ENCODE measurements at places on chromosomes 13 and 19.
A peak's percentile ranks its signal among the peaks of the same experiment; 100 is the strongest.

DNA sequence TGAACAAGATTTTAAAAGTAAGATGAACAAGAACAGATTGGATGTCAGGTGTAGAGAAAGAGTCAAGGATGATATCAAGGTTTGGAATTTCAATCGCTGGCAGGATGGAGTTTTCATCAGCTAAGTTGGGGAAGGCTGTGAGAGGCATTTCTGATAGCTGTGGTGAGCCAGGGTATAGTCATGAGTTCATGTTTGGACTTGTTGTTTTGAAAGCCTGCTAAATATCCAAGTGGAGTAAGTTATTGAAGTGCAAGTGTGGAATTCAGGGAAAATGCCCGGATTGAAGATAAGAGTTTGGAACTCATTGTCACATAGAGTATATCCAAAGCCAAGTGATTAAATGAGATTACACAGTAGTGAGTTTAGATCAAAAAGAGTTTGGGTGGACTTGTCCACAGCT lies 11.0 kb upstream of the EPSTI1 start:
- DNase-seq = no peak

DNA sequence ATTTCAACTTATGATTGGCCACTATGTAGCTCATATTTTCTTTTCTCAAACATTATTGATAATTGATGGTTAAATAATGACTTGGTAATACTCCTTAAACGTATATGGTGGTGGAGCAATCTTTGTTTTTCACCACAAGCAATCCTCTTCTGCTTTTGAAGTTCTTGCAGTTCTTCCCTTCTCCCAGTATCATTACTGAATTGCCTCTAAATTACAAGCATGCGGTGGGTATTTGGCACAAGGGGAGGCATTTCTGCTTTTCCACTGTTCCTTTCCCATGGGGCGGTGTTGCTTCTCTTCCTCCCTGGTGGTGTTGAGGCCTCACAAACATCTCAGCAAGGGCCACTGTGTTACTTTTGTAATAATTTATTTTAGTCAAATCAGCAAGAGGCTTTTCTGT lies 234.4 kb upstream of the RXFP2 start:
- DNase-seq = no peak

DNA sequence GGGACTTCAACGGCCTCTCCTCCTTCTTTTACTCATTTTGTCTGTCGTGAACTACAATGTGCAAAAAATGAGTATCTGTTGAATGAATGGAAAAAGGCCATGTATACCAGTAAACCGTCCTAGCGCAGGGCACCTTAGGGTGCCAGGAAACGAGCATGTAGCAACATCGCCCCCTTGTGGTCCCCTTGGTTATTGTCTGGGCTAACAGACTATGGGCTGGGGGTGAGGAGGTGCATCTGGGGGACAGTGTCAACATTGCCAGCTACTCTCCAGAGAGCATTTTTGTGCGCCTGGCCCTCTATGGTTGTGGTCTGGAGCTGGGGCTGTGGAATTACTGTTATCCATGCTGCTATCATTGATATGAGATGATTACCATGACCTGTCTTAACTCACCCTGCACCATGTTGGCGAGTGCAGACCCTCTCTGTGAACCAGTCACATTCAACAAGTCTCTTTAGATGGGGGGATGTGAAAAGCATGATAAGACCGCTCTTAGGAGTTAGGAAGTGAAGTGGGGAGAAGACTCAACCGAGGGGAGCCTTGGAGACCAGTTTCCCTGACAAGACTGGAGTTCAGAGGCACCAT lies 22.8 kb upstream of the SIGLEC11 start:
- DNase-seq = peak; percentile 6

DNA sequence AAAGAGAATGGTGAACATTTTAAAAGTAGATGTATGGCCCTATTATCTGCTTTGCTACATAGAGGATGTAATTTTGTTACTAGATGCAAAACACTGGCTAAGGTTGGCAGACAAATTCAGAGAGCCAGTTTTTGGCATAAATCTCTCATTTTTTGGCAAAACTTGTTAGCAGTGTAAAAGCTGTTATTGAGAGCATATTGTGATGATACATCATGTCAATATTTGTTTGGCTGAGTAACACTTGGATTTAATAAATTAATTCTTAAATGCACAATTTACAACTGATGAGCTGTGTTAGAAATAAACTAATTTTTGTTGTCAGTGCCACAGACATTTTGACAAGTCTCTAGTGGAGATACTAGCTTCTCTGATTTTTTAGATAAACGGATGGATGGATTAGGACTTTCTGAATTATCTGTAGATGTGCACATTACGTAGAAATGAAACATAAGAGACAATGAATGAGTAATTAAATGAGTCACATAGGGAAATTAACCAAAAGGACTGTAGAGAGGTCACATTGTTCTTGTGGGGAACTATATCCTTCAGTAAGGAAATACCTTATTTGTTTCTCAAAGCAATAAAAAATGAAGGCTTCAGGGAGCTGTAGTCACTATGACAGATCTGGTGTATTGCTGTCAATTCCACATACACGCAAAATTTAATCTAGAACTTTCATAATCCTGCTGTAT lies 17.4 kb downstream of the UFM1 start:
- no peak for DNase-seq

DNA sequence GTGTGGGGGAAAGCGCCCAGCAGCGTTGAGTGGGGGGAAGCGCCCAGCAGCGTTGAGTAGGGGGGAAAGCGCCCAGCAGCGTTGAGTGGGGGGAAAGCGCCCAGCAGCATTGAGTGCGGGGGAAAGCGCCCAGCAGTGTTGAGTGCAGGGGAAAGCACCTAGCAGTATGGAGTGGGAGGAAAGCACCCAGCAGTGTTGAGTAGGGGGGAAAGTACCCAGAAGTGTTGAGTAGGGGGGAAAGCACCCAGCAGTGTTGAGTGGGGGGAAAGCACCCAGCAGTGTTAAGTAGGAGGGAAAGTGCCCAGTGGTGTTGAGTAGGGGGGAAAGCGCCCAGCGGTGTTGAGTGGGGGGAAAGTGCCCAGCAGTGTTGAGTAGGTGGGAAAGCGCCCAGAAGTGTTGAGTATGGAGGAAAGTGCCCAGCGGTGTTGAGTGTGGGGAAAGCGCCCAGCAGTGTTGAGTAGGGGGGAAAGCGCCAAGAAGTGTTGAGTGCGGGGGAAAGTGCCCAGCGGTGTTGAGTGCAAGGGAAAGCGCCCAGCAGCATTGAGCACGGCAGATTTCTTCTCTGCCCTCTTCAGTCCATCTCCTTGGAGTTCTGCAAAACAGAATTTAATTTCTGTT lies 138.4 kb downstream of the ATP11A start:
- DNase-seq = no peak

DNA sequence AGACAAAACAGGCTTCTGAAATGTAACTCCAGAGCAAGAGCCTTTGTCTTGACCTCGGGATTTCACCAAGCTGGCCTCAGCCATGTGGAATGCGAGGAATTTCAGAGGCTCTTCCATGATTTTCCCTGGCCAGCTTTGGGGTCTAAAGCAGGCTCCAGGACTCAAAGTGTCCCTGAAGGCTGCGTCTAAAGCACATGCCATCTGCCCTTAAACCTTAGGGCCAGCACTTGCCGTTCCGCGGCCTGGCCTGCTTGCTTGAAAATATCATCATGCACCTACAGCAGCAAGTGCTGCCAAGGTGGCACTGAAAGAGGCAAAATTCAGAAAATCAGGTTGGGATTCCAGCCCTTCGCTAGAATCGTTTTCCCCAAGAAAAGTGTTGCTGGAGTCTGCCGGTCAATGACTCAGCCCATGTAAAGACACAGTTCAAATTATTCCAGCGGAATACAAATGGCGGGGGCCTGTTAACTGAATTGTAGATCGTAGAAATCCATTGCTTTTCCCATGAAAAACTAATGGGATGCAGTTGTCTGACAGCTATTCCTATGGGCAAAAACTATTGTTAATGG lies 105.7 kb upstream of the RAP2A start:
- DNase-seq = no peak

- DNase-seq = no peak
Measured at GRCh38 chr19:4896372-4896771, 6.3 kb downstream of the ARRDC5 start.

- DNase-seq = no peak
Measured at GRCh38 chr19:27805848-27806247, 1407.1 kb downstream of the UQCRFS1 start.

DNA sequence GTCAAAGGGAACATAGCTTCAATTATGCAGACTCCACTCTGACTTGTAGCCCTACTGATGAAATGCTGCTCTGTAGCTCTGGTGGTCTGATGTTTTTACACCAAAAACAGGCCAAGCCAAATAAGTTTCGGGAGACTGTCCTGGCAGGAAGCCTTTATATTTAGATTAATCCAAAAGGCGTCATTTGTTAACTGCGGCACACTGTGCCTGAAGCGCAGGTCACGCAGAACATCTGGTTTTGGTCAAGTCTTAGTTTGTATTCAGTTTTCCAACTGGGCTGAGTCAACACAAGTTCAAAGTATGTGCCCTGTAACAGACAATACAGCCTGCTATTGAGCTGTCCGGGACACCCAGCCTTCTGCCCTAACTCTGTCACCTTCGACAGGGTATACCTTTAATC lies 154.6 kb upstream of the IPO5 start:
- no peak for DNase-seq

DNA sequence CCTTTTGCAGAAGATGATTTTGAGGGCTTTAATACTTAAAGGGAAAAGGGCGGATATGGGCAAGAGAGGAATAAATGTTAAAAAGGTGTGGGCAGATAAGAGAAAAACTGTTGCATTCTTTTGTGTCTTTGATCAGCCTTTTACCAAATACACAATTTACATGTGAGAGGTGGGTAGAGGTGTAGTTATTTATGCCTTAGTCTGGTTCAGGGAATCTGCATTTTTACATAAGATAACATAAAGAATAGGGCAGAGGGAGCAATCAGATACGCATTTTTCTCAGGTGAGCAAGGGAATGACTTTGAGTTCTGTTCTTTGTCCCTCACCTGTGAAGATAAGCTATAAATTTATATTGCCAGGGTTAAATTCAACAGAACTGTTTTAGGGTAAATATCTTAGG lies 708.4 kb upstream of the SLITRK1 start:
- no peak for DNase-seq

GRCh38 chr19:13961826-13962698 lies 9.8 kb downstream of the DCAF15 start:
- no peak for DNase-seq

DNA sequence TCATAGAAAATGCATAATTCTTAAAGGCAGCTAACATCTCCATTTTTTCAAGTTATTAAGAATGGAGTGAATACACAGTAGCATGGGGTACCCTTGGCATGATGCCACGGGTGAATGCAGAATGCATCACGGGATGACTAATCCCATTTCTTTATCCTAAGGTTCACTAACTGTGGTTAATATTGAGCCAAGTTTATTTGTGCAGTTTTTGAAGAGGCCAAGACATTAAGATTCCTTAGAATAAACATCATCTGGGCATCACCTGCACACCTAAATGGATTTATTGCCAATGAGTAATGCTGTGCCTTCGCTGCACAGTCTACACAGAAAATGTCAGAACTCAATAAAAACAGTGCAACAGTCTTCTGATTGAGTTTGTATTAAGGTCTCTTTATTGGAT lies 333.1 kb downstream of the GPC6 start:
- DNase-seq = peak; percentile 99

DNA sequence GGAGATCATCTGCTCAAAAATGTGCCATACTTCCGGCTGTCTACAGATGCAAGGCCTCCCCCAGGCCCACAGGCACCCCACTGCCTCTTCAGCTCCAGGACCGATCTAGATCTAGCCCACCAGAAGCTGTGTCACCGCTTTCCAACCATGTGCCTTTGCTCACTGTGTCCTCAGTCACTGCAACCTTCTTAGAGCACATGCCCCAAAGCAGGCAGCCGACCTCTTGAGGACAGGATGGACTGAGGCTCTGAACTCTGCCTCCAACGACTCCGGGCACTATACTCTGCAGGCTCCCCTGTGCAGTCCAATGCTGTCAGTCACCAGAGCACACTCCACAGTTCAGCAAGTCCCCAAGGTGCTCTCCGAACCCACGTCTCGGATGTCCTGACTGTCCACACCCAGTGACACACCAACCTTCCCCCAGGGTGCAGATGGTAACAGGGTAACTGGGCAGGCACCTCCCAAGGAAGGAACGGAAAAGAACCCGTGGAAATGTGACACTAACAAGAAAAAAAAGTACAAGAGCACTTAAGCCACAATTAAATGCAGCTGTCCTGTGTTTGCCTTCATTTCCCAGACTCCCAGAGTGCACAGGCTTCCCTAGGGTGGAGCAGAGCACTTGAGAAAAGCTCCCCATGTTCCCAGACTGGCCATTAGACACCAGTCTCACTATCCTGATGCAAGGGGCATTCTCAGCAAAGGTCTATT lies 4.8 kb downstream of the STK24 start:
- DNase-seq = peak; percentile 99

GRCh38 chr13:33764716-33765115 lies 53.2 kb upstream of the RFC3 start:
- DNase-seq = peak; percentile 7

GRCh38 chr19:34259367-34260095 lies 5.2 kb downstream of the GARRE1 start:
- DNase-seq = peak; percentile 14

- DNase-seq = no peak
Measured at GRCh38 chr13:112771139-112771876, 81.5 kb downstream of the ATP11A start.

- no peak for DNase-seq
Measured at GRCh38 chr13:77878190-77878589, 40.4 kb downstream of the EDNRB start.

DNA sequence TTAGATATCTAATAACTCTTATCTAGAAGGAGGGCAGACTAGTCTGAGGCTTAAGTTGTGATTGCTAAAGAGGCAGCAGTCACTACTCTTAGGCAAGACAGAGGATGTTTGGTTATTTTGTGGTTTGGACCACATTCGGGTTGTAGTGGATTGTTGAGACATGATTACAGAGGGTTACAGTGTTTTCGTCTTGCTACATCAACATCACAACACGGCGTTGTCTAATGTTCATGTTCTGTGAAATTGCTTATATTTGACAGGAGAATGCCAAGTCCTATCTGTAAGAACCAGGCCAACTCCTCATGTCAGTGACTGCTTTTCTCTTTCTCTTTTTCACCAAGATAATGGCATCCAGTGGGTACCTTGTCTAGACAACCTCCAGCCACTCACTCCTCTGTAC lies 16.8 kb upstream of the TM9SF2 start:
- DNase-seq = no peak

DNA sequence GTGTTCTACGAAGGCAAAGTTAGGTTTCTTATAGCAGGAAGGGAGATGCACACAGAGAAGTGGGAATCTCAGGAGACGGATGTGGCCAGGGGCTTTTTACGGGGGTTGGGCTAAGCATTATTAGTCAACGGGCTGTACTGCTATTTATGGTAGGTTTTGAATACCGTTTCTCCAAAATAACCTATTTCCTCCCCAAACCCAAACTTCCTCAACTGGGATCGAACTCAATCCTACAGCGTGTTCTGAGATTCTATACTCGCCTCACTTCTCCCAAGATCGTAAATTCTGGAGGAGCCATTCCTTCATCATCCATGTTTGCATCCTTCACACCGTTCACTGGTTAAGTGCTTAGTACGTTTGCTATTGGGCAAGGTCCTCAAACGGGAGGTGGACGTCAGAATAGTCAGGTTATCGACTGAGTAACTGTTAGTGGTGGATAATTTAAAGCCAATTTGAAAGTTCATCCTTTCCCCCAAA lies 1.2 kb upstream of the TRIM13 start:
- DNase-seq = no peak

Measured in DMS79 treated with DMSO at 0.1 percent for 48 hours (cell line).